ENCODE measurements at places on chromosomes 7 and 10.
A peak's percentile ranks its signal among the peaks of the same experiment; 100 is the strongest.

DNA sequence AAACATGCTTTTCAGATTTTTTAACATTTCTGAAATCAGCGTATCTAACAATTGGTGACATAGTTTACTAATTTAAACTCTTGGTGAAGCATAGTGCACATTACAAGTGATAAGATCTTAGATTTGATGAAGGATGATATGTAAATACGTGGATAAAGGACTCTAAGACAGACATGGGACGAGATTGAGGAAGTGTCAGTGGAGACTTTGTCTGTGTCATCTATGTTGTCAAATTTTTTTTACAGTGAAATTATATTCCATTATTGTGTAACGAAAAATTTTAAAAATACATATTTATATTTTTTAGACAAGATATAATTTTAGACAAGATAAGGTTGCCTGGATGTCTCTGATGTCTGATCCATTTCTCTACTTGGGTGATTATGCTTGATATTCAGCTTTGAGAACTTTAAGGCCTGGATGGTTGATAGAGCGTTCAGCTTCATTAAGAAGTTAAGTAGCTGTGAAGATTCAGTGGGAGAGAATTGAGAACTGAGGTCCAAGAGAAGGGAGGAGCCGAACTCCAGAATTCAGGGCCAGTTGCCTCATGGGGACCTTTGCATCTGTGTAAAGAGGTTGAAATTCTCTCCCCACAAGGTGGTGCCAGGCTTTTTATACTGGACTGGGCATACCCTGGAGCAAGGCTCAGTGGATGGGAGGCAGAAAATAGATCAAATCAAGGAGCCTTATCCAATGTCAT is 62.7 kb downstream of the KAT6B start:
- no peak for DNase-seq

DNA sequence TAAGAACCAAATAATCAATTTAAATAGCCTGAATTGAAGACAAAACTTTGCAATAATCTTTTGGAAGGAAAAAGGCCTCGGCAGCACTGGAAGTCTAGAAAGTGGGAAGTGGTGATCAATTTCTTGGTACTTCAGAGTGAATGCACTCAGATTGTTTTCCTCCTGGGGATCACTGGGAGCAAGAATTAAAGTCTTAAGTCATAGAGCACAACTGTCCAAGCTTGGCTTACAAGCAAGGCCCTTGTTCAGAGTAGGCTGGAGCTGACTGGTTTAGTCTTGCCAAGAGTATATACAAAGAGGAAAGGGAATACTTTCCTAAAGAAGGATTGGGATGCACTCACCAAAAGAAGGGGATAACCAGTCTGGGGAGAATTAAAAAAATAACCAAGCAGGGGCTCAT is 637.1 kb downstream of the CCSER2 start:
- no peak for DNase-seq

GRCh38 chr10:133292919-133293809 is 15.5 kb downstream of the TUBGCP2 start:
- DNase-seq, result no peak

GRCh38 chr10:81027223-81027622 is 489.5 kb downstream of the SH2D4B start:
- no peak for DNase-seq

GRCh38 chr10:103685880-103686669 is 169.3 kb downstream of the SH3PXD2A start:
- DNase-seq, result peak; percentile 35

DNA sequence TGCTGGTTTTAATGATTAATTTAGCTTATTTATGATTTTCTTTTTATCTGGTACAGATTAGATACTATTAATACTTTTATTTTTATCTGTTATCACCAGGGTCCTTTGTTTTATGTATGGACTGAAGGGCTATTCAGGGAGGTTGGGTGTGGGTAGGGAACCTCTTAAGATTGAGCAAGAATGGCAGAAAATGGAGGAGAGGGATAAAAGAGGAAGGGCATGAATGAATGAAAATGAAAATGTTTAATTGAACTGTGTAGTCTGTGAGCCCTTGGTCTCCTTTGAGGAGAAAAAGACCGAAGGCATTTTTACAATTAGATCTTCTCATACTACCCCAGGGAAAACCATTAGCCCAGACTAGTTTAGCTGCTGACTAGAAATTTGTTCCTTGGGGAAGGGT is 93.1 kb downstream of the CDK14 start:
- DNase-seq, result no peak

GRCh38 chr10:839550-840205 is 91.8 kb downstream of the LARP4B start:
- no peak for DNase-seq

GRCh38 chr10:80390740-80391139 is 17.6 kb upstream of the PRXL2A start:
- DNase-seq, result no peak

- no peak for DNase-seq
Measured at GRCh38 chr10:86064931-86065662, 301.5 kb downstream of the GRID1 start.

GRCh38 chr10:125392154-125392553 is 231.8 kb upstream of the CTBP2 start:
- no peak for DNase-seq

DNA sequence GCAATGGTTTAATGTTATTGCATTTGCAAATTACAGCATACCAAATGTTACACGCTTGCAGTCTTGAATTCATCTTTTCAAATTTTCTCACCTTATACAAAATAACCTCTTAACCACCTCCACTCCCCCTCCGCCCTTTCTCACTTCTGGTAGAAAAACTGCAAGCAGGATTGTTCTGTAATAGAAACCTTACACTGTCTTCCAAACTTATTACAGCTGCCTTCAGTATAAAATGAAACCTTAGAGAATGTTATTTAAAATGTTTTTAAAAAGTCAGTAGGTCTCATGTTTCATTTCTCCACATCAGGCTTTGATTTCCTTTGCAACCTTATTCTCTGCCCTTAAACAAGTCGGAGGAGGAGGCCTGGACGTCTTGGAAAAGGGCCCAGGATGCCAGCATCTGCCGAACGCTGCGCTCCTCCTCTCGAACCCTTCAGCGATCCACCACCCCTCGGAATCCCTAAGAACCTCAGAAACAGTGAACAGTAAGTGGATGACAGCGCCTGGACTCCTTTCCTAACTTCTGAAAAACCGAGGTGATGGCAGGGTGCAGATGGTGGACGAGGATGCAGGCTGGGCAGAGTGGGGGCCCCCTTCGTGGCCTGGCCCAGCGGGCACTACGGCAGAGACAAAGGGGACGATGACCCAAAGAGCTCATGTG is 74.0 kb downstream of the FGFR2 start:
- no peak for DNase-seq
